NCI-H187 (cell line): ENCODE measurements at places on chromosomes 1 and 21.

DNA sequence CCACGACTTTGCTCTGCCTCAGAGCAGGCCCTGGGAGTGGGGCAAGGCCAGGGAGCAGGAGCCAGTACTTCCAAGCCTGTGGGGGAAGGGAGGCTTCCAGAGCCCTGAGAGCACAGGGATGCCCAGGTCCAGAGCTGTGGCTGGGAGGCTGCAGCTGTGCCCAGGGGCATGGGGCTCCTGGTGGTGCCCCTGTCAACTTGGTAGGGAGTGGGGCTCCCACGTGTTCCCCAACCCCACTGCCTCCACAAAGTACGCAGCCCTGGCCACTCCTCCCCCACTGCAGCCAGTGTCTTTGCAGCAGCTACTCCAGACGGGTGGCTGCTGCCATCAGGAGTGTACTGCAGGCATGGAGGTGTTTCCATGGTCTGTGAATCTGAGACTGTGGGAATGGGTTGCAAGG is 294.1 kb upstream of the SNX7 start:
- no peak for DNase-seq

GRCh38 chr21:43865540-43866259 is 677 bp downstream of the AGPAT3 start:
- DNase-seq, result no peak

DNA sequence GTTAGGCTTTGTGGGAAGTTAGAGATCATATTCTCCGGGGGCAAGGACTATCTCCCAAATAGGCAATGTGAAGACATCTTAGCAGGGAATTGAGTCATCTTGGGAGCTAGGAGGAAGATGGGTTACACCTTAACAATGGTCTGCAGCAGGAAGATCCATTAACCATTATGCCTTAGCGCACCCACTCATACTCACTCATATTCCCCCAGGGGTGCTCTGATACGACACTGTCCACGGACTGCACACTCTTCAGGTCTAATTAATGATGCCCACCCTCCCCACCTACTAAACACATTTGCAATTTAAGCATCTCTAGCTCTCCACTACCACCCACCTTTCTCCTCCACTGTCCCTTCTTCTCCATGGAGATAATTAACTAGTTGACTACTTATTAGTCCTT is 857 bp upstream of the AK5 start:
- DNase-seq, result no peak

GRCh38 chr1:9180111-9180819 is 51.4 kb upstream of the GPR157 start:
- DNase-seq, result no peak

DNA sequence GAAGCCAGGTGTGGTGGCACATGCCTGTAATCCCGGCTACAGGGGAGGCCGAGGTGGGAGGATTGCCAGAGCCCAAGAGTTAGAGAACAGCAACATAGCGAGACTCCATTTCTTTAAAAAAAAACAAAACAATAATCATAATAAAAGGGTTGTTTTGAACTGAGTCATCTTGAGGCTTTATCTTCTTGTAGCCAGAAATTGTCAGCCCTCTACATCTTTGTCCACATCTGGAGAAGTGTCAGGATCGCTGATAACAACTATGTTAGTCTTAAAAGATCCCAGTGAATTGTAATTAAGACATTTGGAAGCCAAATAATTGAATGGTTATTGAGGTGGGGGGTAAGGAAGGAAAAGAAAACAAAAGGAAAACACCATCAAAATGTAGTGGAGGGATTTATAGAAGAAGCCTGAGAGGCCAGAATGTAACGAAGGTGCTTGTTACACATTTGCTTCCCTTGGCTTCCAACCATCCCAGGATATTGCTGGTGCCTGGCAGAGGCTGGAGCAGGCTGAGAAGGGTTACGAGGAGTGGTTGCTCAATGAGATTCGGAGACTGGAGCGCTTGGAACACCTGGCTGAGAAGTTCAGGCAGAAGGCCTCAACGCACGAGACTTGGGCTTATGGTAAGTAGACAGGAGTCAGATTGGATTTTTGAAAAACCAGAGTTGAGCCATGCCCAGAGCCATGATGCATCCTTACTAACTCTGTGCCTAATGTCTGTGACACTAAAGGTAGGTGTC is 52.5 kb upstream of the MTR start:
- no peak for DNase-seq

GRCh38 chr1:61270761-61271411 is 188.5 kb downstream of the NFIA start:
- DNase-seq, result no peak

DNA sequence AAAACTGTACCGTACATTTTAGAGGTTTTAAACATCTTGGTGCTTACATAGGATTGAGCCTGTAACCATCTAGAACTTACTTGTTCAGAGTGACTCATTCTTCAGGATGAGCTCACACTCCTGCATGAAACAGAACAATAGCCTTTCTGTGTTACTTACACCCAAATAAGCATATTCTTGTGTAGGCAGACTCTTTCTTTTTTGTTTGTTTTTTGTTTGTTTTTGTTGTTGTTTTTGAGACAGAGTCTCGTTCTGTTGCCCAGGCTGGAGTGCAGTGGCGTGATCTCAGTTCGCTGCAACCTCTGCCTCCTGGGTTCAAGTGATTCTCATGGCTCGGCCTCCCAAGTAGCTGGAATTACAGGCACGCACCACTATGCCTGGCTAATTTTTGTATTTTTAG is 3.8 kb upstream of the CA6 start:
- DNase-seq, result no peak

GRCh38 chr1:216815260-216816131 is 92.3 kb upstream of the ESRRG start:
- DNase-seq, result peak; percentile 17

- DNase-seq, result no peak
Measured at GRCh38 chr1:50665413-50665812, 242.2 kb upstream of the DMRTA2 start.

DNA sequence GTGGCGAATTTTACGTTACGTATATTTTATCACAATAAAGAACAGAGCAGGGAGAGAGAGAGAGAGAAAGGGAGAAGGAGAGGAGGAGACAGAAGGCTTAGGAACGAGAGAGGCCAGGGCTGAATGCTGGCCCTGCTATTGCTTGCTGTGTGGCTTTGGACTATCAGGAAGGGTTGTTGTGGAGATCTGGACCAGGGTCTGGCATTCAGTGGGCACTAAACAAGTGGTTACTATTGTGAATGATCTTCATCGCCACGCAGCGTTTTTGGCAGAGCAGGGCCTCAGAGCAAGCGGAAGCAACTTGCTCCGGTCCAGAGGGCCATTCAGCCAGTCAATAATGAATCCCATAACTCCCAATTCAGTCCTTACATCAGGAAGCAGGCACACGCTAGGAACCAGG is 26.4 kb downstream of the PIK3C2B start:
- DNase-seq, result no peak

- DNase-seq, result no peak
Measured at GRCh38 chr1:32904797-32905196, 3.6 kb upstream of the TMEM54 start.

GRCh38 chr1:17056551-17056950 is 2.7 kb upstream of the SDHB start:
- DNase-seq, result no peak

DNA sequence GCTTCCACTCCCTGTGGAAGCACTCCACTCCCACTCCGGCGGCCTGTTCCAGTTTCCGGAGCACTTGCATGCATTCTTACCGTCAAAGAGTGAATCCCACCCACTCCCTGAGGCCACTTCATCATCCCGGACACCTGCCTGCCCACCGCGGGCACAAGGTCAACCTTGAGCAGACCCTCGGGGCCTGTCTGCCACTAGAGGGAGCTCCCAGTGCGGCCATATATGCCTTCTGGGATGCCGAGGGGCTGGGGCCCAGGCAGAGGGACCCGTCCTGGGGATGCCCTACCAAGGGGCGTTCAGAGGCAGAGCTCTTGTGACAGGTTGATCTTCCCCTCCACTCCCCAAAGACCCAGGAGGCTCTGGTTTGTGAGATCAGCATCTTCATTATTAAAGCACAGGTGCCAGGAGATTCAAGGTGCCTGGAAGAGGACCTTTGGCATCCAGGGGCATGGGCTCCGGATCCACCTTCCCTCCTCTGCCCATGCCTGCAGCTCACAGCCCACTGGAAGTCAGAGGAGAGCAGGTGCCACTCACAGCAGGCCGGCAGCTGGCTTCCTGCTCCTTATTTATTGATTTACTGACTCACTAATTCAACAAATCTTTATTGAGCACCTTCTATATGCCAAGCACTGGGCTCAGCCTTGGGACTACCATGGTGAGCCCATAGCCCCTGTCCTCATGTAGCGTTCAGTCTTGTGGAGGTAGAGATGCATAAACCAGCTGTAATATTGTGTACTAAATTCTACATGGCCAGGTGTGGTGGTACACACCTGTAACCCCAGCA is 47.3 kb downstream of the UBIAD1 start:
- no peak for DNase-seq

DNA sequence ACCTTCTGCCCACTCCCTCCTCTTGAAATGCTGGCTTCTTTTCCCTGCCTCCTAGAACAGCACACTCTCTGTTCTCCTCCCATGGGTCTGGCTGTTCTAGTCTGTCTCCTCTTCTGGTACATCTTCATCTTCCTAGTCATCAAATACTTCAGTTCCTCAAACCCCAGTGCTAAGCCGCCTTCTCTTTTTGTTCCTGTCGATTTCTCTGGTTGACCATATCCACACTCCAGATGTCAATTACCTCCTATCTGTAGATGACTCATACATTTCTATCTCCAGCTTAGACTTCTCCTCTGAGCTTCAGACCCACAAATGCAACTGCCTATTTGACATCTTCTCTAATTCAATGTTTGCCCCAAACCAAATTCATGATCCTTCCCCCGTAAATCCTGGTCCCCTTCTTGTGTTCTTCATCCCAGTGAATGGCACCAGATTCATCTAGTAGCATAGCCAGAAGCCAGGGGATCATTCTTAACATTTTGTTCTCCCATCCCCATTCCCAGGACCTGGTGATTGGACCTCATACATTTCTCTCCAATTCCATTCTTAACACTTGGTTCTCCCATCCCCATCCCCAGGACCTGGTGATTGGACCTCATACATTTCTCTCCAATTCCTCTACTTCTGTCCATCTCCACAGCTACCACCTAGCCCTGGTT is 35.9 kb downstream of the USP24 start:
- no peak for DNase-seq

DNA sequence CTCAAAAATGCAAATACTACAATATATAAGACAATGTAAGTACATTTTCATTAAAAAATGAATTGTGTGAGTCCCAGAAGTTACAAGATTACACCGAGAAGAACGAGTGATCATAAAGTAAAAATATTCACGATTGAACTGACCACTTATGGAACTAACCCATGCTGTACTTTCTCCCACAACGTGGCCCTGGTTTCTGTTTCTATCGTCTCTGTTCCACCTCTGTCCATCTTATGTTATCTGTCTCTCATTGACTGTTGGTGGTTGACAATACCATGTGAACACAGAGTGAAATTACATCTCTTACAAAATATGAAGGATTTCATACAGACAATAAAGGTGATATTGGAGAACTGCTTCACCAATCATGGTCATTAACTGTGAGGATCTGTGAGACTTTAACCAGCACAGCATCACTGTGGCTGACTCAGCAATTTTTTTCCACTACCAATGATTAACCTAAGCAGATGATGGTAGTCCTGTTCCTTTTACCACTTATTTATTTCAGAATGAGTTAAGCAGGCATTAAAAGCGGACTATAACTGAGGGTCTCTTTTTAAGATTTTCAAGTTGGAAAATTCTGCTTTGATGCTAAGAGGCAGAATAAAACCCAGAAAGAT is 165.1 kb downstream of the TGFB2 start:
- no peak for DNase-seq

DNA sequence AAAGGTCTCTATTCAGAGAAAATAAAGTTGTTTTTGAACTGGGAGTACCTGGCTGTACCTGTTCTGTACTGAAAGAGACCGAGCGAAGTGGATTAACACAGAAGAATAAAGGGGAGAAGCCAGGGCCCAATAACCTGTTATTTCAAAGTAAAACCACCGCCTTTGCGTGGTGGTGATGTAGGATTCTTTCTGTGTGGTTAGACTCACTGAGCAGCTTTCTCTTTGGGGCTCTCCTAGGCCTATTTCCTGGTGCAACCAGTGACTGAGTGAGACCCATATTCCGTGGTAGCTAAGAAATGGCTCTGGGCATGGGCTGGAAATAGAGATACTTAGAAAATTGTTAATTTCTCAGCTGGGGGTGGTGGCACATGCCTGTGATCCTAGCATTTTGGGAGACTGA is 99.9 kb downstream of the XCL2 start:
- no peak for DNase-seq

DNA sequence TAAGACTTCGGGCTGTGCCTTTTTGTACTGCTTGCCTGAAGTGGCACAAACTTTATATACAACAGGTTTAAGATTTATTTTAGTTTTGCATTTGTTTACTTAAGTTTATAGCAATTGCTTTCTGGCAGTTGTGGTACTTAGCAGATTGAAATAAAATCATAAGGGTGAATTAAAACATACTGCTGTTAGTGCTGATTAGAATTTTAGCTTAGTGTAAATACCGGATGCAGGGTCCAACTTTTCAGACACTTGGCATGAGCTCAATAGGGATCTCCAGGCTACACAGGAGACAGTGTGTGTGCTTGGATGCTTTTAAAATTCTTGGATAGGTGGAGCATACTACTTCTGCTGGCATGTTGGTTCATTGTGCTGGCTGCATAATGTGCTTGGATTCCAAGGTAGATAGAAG is 159.6 kb downstream of the NFIA start:
- no peak for DNase-seq

- no peak for DNase-seq
Measured at GRCh38 chr21:14541841-14542490, 4.1 kb downstream of the SAMSN1 start.

DNA sequence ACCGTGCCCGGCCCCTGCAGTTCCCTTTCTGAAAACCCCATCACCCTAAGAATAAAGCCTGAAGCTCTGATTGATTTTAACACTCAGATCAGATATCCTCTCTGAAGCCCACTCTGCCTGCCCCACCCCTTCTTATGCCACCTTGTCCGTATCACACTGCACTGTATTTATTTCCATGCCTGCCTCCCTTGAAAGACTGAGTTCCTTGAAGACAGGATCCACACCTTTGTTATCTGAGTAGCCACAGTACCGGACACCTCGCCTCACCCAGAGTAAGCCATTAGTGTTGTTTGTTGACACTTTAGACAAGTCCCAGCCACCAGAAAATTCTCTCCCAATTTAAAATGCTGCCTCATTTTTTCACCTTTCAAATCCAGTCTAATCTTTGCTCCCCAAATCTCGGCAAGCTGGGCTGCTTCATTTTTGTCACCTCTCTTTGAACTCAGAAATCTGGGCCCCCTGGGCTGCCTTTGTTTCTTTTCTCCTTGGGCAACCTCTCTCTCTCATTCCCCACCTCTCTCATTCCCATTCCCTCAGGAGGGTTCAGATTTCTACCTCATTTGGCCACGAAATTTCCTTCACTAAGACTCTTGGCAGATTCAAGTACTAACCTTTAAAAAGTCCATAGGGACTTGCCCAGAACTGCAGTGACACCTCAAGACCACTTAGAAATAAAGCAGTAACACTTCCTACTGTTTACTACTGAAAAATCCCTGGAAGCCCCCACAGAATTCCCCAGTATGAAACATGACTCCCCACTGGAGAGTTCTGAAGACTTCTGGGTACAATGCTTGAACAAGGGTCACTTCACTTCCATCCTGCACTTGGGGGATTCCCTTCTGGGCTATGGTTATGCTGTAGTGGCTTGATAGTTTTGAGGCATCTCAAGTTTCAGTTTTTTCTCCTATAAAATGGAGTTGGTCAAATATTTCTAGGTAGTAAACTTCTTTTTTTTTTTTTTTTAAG is 8.7 kb upstream of the PPP1R15B start:
- DNase-seq, result peak; percentile 84
